ENCODE measurements at places on chromosomes 7 and 10.

DNA sequence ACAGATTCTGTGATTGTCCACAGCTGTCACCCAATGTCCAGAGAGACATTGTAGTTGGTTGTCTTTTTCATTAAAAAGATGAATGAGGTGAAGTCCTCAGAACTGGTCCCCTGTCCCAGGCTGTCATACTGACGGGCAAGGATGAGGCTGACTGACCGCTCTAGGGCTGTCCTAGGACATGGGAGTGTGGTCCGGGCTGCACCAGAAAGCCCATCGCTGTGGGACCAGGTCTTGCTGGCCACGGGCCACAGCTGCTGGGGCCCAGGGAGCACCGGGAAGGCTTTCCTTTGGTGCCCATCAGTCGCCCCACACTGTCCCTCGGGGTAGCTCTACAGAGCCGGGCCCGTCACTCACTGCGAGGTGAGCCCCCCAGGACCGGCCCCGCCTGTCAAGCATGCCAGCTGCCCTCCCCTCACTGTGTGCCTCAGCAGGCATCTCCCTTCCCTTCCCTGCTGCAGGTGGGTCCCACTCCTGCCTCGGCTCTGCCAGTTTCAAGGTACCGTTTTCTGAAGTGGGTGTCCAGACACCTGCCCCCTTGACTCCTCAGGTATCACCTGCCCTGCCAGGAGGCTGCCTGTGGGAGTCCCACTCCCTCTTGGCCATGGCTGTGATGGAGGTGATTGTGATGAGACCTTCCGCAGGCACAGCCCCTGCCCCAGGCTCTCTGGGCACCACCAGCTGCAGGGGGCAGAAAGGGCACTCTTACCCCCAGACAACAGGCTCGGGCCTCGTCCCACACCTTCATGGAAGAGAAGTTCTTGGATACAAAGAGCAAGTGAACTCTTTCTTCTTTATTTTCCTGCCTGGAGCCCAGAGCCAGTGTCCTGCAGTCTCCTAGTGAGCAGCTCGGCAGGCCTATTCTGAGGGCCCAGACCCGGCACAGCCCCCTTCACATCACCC lies 21.7 kb downstream of the LRRC27 start:
- DNase-seq: no peak

- no peak for DNase-seq
Measured at GRCh38 chr7:66928388-66928787, 7.4 kb downstream of the TMEM248 start.

- no peak for DNase-seq
Measured at GRCh38 chr7:134781171-134781570, 1.7 kb downstream of the CALD1 start.

DNA sequence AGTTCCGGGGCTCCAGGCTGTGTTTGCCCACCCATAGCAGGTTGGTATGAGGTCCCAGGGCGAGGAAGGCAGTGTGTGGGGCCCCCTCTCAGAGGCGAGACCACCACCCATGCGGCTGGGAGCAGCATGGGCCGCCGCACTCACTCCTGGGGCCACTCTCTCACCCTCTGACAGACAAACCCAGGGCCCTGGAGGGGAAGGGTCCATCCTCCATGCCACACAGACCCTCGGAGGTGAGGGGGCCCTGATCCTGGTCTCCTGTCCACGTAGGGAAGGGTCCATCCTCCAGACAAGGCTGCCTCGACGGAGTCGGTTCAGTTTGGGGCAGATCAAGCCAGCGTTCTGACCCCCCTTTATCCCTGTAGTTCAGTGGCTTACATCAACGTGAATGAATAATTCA lies 230.8 kb downstream of the ELFN1 start:
- no peak for DNase-seq

- DNase-seq: no peak
Measured at GRCh38 chr10:96655461-96656197, 64.7 kb downstream of the PIK3AP1 start.

GRCh38 chr7:104900525-104901239 lies 113.3 kb upstream of the KMT2E start:
- no peak for DNase-seq

- DNase-seq: no peak
Measured at GRCh38 chr7:46352004-46352954, 431.2 kb upstream of the IGFBP3 start.

- no peak for DNase-seq
Measured at GRCh38 chr10:80132299-80133139, at the start of gene PLAC9. TSS of gene PLAC9 (plus strand) at chr10:80132730. CDS start at chr10:80132763, 33 bp downstream.

Data from stimulated activated CD4-positive, alpha-beta T cell treated with anti-CD3 and anti-CD28 coated beads, Interleukin-4, amount 100 ng/mL, for 4 hours (primary cell).